HuH-7 (cell line): ENCODE measurements at places on chromosomes 7 and 10.

- no peak for DNase-seq
Measured at GRCh38 chr7:53110425-53110824, 75.0 kb downstream of the POM121L12 start.

GRCh38 chr10:88841316-88842111 is 10.1 kb downstream of the ANKRD22 start:
- no peak for DNase-seq

GRCh38 chr10:31098046-31098445 is 66.4 kb upstream of the ZNF438 start:
- DNase-seq = no peak

DNA sequence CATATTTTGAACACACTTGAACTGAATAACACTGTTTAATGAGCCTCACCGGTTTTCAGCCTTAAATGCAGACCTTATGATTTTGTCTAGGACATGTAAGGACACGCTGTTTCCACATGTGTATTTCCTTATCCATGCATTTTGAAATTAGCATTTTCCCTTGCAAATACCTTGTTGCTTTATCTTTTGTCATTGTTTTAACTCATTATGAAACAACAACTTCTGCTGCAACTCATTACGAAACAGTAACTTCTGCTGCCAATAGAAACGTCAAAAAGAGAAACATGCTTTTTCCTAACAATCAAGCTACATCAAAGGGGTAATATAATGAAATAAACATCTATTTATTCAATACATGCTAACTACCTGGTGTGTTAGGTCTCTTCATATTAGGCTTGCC is 322.0 kb downstream of the AGMO start:
- DNase-seq = no peak

DNA sequence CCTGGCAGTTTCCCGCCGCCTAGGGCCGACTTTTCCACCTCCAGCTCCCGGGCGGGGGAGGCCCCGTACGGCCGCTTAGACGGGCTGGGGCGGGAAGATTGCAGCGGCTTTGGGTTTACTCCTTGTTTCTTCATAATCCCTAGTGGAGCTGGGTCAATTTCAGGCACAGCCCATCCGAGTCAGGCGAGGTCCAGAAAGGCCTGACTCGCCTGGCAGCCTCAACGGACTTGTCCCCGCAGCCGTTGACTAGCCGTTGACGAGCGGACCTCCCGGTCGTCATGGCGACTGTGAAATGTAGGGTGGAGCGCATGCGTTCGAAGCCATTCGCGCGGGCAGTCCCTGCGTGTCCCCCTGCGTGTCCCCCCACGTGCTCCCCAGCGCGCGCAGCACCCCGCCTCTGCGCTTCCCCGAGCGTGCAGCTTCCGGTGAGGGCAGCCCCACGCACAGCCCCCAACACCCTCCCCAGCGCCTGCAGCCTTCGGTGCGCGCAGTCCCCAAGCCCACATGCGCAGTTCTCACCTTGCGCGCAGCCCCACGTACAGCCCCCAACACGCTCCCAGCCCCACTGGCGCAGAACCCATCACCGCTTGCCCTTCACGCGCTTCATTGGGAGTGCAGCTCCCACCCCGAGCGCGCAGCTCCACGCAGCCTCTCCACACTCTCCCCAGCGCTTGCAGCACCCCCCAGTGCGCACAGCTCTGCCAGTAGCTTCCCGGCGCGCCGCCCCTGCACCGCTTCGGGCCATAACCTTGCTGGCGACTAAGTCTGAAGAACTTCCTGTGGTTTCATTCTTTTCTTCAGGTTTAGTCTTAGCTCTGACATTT is 67.8 kb downstream of the TBX20 start:
- DNase-seq = no peak

GRCh38 chr10:14635043-14635710 is 139.5 kb downstream of the FAM107B start:
- DNase-seq = no peak

DNA sequence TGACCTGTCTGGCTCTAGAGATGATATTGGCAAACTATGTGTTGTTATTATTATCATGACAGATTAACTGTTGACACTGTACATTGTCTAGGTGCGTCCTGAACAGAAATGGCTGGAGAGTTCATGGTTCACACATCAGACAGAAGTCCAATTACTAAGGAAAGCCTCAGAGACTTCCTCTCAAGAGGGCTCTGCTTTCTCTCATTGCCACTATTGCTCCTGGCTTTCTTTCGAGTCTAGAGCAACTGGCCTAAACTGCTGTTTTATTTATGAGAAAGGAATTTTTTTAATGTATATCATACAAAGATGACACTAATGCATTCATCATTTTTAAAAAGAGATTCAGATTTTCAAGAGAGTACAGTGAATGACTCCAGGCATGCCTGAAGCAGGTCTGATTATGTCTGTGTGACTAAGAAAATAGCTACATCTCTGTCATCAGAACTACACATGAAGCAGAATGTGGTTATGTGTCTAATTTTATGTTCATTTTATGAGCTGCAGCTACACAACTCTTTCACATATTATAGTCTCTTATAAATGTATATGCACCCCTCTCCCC is 30.4 kb downstream of the NRCAM start:
- DNase-seq = no peak

- no peak for DNase-seq
Measured at GRCh38 chr7:33776788-33777187, 128.6 kb upstream of the BMPER start.

DNA sequence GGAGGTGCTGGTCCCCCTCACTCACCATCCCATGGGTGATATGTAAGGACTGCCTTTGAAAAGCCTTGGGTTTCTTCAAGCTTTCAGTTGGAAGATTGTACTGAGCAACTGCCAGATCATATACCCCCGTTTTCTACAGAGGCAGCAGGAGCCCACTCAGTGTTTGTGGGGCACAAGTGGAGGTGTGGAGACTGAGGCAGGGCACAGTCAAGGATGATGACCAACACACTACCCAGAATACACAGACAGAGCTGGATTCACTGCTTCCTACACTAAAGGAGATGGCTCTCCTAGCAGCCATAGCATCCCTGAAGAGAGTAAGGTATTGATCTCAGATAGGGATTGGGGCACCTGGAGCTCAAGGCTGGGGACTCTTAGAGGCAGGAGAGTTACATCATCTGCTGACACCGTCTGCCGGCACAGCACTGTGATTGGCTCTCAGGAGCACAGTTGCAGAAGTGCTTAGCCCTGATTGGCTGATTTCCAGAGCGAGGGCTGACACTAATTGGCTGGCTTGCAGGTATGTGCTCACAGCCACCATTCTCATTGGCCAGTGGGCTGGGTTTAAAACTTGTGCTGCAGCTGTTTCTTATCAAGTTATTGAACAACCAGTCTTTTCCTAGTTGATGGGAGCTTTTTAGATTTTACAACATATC is 77.9 kb upstream of the PFKP start:
- DNase-seq = no peak

- peak; percentile 42 for DNase-seq
Measured at GRCh38 chr10:131242007-131242406, 69.5 kb downstream of the TCERG1L start.

DNA sequence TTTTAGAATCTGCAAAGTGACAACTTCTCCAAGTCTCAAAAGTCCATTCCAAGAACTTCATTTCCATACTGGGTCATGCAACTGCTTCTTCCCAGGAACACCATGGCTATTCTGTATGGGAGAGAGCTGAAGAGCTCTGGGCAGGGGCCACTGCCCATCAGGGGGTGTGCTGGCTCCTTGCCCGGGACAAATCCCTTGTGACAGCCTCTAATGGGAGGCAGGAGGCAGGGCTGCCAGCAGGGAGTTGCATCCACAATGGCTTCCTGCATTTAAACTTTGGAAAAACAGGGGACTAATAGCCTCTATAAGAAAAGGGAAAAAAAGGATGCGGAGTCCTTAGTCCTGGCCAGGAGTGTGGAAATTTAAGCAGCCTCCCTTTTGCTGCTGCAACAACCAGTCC is 18.4 kb upstream of the FRMD4A start:
- no peak for DNase-seq

- DNase-seq = no peak
Measured at GRCh38 chr10:500876-501275, 188.6 kb downstream of the DIP2C start.

GRCh38 chr10:92112462-92112861 is 178.4 kb downstream of the CPEB3 start:
- DNase-seq = no peak

- no peak for DNase-seq
Measured at GRCh38 chr10:130194194-130194990, 58.2 kb downstream of the GLRX3 start.

GRCh38 chr7:41886262-41886900 is 183.5 kb upstream of the INHBA start:
- no peak for DNase-seq

DNA sequence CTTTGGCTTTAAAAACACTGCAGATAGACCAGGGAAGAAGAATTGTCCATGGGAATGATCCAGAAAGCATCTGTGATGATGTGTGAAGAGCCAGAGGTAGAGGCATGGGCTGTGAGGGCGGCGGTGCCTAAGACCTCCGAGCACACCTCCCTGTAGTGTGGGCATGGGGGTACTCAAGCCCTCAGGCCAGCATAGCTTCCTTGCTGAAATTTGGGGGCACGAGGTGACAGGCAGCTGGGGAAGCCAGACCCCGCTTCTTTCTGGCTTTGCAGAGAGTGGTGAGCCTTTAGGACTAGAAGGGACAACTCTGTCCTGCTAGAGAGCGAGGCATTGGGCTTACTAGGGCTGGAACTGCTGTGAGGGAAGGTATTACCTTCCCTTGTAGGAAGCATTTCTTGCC is 187.7 kb upstream of the SH2B2 start:
- DNase-seq = no peak

GRCh38 chr7:134037991-134038390 is 89.1 kb upstream of the LRGUK start:
- no peak for DNase-seq

- DNase-seq = no peak
Measured at GRCh38 chr7:128299109-128299607, 44.5 kb downstream of the RBM28 start.

- peak; percentile 38 for DNase-seq
Measured at GRCh38 chr10:50367732-50368131, 116.4 kb upstream of the ASAH2 start.

- no peak for DNase-seq
Measured at GRCh38 chr7:130222-130572, 62.2 kb upstream of the FAM20C start.

DNA sequence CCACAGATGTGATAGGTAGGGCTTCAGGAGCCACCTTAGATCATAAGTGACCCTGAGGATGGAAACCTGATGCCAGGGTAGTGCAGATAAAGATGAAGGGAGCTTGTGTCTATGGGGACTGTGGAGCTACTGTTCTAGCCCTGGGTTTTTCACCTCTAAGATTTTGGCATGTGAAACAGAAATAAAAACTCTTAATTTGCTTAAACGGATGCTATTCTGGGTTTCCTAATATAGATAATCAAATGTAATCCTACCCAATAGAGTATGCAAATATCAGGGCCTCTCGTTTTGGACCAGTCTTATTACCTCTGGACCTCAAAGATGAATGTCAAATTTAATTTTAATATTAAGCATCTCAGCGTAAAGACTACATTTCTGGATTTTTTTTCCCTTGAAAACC is 49.3 kb downstream of the ABCB4 start:
- no peak for DNase-seq

DNA sequence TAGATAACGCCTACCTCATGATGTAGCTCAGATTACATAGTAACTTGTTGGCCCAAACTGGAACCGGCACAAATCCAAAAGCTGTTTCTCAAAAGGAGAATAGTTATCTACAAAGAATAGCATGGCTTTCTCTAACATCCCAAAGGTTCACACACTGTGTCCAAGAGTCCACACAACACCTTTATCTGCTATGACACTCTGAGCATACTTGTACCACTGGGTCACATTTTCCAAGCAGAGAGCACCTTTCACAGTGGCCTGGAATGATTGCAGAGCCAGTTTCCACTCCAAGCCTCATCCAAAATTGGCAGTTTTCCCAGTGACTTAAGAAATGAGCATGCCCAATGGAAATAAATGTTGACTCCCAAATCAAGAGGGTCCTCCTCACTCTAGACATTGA is 155.3 kb downstream of the VWC2 start:
- DNase-seq = no peak

DNA sequence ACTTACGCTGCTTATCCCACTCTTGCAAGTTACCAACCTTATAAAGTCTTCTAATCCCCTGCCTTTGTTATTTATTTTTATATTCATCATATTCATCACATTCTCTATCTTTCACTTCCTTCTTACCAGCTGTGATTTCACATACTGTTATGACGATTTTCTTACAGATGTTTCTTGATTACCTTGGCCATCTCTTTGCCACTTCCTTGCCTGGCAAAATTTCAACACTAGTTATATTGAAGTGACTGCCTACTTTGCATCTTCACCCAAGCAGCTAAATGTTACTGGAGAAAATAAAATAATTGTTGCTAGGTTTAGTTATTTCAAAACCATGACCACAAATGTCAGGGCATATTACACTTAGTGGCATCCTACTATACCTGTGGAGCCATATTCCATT is 8.8 kb upstream of the STEAP4 start:
- no peak for DNase-seq

DNA sequence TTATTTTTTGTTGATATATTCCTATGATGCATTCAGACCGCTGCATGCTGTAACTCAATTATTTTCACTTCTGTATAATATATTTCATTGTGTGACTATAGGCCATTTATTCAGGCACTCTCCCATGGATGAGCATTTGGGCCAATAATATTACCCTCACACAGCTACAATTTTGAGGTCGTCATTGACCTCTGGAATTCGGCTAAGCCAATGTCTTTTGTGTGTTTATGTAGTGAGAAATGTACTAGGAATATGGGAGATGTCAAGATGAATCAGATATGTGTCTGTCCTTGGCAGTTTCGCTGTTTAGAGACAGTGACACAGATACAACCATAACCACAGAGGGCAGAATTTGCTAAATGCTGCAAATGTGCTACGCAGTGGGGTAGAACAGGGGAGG is 474.2 kb downstream of the ADRA2A start:
- DNase-seq = no peak

DNA sequence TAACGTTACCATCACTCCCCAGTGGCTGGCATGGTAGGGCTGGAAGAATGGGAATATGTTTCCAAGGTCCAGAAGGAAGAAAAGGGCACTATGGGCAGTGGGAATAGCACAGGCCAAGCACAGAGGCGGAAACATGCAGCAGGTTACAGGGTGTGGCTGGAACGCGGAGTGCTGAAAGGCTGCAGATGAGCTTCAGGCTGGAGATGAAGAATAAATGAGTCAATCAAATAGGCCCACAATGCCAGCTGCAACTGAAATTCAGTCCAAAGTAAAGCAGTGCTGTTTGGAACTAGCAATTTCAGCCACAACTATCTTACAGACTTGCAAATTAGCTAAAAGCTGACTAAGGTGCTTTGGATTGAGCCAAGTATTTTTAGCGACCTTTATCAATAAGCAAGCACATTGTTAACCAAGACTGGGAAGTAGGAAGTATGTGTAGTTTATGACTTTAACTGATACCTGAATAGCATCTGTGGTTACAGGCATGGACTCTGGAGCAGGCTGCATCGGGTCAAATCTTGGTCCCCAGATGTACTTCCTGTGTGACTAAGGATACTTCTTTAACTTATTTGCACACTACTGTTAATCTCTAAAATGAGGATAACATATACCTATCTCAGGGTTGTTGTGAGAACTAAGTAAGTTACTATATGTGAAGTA is 77.5 kb upstream of the CTTNBP2 start:
- no peak for DNase-seq

- DNase-seq = no peak
Measured at GRCh38 chr10:108422286-108422685, 1257.8 kb upstream of the SORCS1 start.
